ENCODE measurements at places on chromosomes 12 and 14.

DNA sequence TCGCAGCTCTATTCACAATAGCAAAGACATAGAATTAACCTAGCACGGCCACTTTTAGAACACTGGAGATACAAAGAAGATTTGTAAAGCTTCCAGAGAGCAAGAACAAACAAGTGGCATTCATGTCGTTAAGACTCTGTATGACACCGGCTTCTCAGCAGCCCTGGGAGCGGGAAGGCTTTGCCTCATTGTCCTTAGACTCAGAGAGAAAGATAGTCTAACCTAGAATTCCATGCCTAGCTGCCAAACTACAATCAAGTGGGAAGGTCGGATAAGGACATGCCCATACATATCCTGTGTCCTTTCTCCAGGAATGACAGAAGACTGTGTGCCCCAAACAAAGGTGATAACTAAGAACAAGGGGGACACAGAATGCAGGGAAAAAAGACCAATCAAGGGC lies 1038.3 kb downstream of the BCL11B start:
- DNase-seq = no peak

DNA sequence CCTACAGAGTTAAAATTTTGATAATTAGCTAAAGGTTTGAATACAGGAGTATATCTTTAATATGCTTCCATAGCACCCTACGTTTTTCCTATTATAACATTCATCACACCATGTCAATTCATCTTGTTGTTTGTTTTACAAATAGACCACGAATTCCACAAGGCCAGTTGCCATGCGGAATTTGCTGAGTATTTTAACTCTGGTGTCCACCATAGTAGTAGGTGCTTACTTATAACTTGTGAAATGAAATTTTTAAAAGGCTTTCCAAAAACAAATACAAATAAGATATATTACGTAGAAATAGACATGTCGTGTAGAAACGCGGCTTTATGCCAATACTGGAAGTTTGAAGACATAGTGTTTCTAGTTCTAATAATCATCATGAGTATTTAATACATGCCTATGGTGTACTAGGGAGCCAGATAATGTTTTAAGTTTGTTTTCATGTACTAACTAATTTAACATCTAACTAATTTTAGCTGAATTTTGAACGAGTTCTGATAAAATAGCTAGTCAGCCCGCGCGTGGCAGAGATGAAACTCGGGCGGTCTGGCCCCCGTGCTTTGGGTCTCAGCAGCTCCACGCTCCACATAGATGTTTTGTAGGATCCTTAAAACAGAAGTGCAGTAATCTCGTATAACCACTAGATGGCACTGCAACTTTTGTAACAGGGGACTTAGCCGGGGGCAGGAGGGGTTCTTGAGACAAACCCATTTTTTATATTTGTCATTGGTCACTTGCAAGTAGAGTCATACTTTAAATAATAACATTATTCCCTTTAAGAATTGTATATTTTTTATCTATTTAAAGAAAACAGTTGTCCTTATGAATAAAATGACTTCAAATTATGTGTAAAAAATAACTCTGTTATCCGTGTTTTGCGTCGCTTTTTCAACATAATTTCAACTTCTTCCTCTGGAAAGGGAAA lies 10.2 kb downstream of the CD69 start:
- DNase-seq = peak; percentile 48

- no peak for DNase-seq
Observed at GRCh38 chr12:79326222-79326621, 364.5 kb downstream of the PAWR start.

GRCh38 chr14:54253195-54253947 lies 143.4 kb upstream of the CDKN3 start:
- no peak for DNase-seq

DNA sequence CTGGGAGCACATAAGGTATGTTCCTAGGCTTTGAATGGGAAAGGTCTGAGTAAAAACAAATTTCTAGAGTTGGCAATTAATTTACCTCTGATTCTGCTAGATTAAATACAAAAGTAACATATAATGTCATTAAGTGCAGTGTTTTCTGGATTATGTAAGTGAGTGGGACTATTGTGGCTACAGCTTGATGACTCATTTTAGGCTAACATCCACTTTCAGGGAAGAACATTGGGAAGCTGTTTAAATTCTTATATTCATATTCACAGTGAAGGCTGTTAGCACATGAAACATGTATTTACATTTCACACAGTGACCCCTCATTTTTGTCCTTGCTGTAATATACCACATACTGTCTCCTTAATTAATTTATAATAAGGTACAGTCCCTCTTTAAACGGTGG lies 13.2 kb upstream of the BMAL2 start:
- no peak for DNase-seq

GRCh38 chr12:6135071-6135470 lies 10.6 kb upstream of the VWF start:
- no peak for DNase-seq

DNA sequence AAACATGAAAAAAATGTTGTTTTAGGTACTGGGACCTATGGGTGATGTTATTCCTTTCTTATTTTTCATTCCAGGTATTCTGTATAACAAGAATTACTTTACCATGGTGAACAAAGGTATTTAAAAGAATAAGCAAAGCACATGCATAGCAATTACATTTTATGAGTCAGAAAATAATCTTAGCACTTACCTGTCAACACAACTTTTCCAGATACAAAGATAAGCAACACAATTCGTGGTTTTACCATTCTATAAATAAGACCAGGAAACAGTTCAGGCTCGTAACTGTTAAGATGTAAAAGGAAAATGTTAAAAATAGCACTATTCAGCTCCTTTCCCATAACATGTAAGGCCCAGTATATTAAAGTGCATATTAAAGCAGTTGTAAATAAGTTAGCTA lies 12.3 kb upstream of the ATG14 start:
- DNase-seq = no peak

- no peak for DNase-seq
Observed at GRCh38 chr14:89470401-89470800, 53.4 kb upstream of the FOXN3 start.

DNA sequence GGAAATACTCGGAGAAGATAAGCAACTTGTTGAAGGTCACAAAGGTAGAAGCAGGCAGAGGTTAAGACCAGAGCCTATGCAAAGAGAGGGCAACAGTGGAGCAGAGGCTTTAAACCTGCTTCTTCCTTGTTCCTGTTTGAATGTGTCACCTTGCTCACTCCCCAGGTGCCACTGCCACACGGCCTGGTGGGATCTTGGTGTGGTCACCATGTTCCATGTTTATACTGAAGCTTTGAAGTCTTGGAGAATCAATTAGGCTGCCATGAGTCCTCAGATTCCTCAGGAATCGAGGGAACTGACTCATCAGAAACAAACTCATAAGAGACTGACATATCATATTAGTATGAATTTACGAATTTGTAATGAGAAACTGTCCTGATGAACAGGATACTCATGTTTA lies 46.8 kb downstream of the IQSEC3 start:
- no peak for DNase-seq

Measured in stimulated activated CD4-positive, alpha-beta T cell treated with anti-CD3 and anti-CD28 coated beads, Interleukin-4, amount 100 ng/mL, for 1 hour (primary cell).